ENCODE measurements at places on chromosomes 16 and 17. TPM values are rescaled to one million over a fixed set of nuclear protein-coding genes. Genes with fewer than 3 reads are reported as not detected.

Gene CYGB
- total RNA-seq: 18.7 TPM

Gene WNK4
- total RNA-seq: 13.6 TPM

Gene CPHXL2
- total RNA-seq: not detected

Gene FNDC8
- not detected for total RNA-seq

Gene IL17C
- 1.4 TPM for total RNA-seq

Gene CDK3
- total RNA-seq: 1.2 TPM

Gene ZNF385C
- not detected for total RNA-seq

Gene CRHR1
- not detected for total RNA-seq

Gene CPNE7
- total RNA-seq: 24.5 TPM

Gene KRT27
- not detected for total RNA-seq

Gene RPL13
- 7,100 TPM for total RNA-seq

Gene TBC1D3
- total RNA-seq: not detected

Gene CEP131
- total RNA-seq: 16.5 TPM

Gene TBC1D3H
- not detected for total RNA-seq

Gene ZG16B
- not detected for total RNA-seq

Gene PPP1R27
- not detected for total RNA-seq

Gene KRT28
- total RNA-seq: not detected

Gene SLC7A6OS
- total RNA-seq: 11.5 TPM

Gene EVI2A
- total RNA-seq: 3.5 TPM

Gene ITGAD
- not detected for total RNA-seq

Gene IRX3
- total RNA-seq: not detected

Gene ATAD5
- total RNA-seq: 1.1 TPM

Gene ADAP2
- 9.4 TPM for total RNA-seq

Gene PTGES3L
- total RNA-seq: 0.29 TPM

Gene UBN1
- total RNA-seq: 18.6 TPM

Gene MPV17L
- total RNA-seq: not detected

Gene KRTAP2-2
- total RNA-seq: not detected

Data from myometrial cell (primary cell).